ENCODE measurements at places on chromosomes 5 and 9.

- no peak for DNase-seq
These were observed 30.7 kb downstream of the CTNND2 start for GRCh38 chr5:11873587-11873986.

- no peak for DNase-seq
These were observed 457.0 kb downstream of the PDE4D start for GRCh38 chr5:59436364-59437148.

DNA sequence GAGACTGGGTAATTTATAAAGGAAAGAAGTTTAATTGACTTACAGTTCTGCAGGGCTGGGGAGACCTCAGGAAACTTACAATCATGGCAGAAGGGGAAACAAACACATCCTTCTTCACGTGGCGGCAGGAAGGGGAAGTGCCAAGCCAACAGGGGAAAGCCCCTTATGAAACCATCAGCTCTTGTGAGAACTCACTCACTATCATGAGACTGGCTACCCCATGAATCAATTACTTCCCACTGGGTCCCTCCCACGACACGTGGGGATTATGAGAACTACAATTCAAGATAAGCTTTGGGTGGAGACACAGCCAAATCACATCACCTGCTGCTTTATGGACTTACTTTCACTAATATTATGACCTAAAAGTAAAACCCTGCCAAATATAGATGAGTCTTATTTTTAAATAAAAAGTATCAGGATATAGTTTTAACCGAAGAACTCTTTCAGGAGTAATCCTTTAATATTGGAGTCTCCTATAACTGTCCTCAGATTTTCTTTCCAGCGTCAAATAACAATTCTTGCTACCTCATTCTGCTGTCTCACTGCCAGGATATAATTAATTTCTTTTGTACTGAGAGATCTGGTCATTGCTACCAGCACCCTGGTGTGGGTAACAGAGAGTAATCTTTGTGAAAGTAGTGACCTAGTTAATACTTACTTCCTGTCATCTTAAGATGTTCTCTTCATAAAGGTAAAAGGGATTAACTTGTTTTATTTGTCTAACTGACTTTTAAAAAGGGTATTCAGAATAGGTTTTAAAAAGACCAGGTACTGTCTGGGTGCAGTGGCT is 68.6 kb downstream of the NLN start:
- DNase-seq = no peak

DNA sequence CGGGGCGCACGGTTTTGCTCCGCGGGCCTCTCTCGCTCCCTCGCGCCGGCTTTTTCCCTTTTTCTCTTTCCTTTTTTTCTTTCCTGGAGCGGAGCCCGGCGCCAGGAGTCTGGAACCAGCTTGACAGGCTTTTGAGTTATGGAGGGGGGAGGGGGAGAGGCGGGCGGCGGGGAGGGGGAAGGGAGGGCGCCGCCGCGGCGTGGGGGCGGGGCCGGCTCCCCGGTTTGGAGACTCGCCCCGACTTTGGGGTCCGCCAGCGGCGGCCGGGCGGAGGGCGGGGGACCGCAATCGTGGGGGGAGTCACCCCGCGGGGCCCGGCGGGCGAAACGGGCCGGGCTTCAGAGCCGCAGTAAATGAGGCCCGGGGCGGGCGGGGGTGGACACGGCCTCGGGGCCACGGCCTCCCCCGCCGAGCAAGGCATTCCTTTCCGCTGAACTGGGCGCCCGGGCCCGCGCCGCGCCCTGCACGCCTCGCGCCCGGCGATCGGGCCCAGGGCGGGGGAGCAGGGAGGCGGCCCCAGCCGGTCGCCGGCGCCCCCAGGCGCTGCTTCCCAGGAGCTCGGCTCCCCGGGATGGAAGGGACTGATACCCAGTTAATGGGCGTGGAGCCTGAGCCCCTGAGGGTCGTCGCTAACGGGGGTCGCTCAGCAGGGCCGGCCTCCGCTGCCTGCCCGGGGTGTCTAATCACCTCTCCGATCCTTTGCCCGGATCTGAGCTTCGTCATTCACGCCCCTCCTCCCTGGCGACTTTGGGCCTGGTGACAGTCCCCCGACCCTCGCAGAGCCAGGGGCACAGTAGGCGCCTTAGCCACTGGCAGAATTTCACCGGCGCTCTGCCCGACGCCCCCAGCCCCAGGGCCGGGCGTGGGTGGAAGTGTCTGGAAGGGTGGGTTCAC is 138.1 kb downstream of the C9orf50 start:
- no peak for DNase-seq

GRCh38 chr9:98807814-98808195 is 335 bp downstream of the GALNT12 start:
- no peak for DNase-seq

- no peak for DNase-seq
These were observed 32.0 kb upstream of the ADAM19 start for GRCh38 chr5:157607371-157608161.

DNA sequence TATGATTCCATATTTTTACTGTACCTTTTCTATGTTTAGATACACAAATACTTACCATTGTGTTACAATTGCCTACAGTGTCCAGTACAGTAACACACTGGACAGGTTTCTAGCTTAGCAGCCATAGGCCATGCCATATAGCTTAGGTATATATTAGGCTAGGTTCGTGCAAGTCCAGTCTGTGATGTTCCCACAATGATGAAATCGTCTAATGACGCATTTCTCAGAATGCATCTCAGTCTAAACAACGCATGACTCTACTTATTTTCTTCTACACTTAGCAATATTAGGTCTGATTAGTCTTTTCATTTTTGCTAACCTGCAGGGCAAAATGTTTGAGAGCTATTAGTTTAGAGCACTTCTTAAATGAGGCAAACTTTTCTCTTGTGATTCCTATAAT is 22.7 kb downstream of the OR2S2 start:
- DNase-seq = no peak

GRCh38 chr9:130045725-130046450 is 2.9 kb upstream of the FNBP1 start:
- no peak for DNase-seq

DNA sequence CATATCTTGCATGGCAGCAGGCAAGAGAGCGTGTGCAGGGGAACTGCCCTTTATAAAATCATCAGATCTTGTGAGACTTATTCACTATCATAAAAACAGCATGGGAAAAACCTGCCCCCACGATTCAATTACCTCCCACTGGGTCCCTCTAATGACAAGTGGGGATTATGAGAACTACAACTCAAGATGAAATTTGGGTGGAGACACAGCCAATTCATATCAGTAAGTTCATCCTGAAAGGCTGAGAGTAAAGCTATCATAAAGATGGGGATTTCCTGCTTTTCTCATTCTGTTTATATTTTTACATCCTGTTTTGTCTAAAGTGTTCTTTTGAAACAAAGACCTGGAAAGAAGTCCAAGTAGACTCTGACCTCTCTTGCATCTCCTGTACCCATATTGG is 28.9 kb upstream of the IL33 start:
- DNase-seq = no peak

GRCh38 chr9:103999375-104000062 is 94.6 kb upstream of the SMC2 start:
- no peak for DNase-seq

DNA sequence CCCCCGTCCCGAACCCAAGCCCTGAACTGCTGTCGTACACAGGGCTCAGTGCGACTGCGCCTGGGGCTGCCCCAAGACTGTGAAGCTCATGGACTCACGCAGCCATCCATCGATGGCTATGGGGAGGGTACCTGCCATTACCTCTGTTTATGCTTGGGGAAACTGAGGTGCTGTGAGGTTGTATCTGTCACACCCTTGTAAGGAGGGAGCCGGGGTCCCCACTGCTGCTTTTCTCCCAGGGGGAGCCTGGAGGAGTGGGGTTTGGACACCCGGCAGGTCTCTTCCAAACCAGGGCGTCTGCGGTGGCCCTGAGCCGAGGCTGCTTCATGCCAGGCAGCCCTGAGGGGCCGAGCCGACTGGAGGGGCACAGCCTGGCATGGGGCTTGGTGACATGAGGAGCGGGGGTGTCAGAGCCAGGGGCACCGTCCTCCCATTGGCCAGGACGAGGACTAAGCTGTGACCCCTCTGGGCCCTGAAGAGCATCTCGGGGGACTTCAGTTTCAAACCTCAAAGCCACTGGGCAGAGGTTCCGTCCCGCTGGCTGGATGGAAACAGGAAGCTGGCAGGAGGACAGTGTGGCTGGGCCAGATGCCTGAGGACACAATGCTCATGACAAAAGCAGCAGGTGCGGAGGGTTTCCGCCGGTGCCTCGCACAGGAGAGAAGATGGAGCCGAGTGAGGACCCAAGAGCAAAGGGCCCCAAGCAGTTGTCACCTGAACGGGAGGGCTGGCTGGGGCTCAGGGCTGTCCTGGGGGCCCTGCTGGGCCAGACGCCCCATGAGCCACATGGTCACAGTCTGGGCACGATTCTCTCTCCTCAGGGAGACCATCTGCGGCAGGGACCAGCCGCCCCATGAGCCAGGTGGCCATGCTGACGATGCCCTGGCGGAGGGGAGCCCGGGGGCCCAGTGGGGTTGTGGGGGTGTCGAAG is 54.4 kb upstream of the EXOC3 start:
- no peak for DNase-seq

- DNase-seq = no peak
These were observed 170.0 kb downstream of the AUH start for GRCh38 chr9:91191411-91192380.

DNA sequence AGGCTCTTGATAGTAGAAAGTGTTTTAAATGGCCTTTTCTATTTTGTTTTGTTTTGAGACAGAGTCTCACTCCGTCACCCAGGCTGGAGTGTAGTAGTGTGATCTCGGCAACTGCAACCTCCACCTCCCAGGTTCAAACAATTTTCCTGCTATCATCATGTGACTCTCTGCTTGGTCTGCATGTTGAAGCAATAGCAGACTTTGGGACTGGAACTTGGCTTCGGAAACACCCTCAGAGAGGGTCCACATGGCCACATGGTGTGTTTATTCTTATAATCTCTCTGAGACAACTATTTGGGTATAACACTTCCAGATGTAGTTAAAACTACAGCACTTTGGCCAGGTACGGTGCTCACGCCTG is 10.9 kb downstream of the SLC1A1 start:
- DNase-seq = no peak

GRCh38 chr5:9456435-9457042 is 89.3 kb downstream of the SEMA5A start:
- DNase-seq = no peak

DNA sequence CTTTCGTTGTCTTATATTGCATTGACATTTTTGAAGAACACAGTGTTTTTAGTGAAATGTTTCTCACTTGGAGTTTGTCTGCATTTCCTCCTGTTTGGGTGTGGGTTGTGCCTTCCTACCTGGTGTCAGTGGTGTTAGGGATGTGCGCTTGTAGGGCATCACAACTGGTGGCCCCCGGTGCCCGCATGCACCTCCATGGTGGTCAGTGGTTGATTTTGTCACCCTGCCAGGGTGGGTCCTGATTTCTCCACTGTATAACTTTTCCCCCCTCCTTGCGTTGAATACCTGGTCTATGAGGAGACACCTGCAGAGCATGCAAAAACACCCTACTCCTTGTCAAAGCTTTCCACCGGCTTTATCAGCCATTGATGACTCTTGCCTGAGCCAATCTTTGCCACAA is 132.9 kb downstream of the BARX1 start:
- DNase-seq = no peak

DNA sequence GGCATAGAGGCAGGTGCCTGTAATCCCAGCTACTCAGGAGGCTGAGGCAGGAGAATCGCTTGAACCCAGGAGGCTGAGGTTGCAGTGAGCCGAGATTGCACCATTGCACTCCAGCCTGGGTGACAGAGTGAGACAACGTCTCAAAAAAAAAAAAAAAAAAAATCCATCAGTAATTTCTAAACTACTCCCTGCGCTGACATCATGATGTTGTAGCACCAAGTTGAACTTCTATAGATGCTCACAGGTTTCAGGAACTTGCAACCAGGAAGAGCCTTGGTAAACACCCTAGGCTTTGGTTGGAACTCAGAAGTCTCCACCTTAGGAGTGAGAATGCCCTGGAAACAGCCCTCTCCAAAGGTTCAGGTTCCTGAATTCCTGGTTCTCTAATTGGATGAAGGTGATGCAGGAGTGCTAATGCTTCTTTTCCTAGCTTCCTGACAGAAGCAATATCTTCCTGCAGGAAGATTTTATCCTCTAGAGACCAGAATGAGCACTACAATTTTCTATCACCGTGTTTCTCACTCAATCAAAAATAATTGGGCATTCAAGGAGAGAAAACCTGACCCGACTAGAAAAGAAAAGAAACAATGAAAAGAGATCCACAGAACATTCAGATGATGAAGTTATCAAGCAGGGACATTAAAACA is 469.6 kb downstream of the GADD45G start:
- DNase-seq = no peak

- DNase-seq = no peak
These were observed 283.3 kb upstream of the ANKRD55 start for GRCh38 chr5:56516441-56516840.

GRCh38 chr5:54063817-54064216 is 246.6 kb downstream of the ARL15 start:
- no peak for DNase-seq

DNA sequence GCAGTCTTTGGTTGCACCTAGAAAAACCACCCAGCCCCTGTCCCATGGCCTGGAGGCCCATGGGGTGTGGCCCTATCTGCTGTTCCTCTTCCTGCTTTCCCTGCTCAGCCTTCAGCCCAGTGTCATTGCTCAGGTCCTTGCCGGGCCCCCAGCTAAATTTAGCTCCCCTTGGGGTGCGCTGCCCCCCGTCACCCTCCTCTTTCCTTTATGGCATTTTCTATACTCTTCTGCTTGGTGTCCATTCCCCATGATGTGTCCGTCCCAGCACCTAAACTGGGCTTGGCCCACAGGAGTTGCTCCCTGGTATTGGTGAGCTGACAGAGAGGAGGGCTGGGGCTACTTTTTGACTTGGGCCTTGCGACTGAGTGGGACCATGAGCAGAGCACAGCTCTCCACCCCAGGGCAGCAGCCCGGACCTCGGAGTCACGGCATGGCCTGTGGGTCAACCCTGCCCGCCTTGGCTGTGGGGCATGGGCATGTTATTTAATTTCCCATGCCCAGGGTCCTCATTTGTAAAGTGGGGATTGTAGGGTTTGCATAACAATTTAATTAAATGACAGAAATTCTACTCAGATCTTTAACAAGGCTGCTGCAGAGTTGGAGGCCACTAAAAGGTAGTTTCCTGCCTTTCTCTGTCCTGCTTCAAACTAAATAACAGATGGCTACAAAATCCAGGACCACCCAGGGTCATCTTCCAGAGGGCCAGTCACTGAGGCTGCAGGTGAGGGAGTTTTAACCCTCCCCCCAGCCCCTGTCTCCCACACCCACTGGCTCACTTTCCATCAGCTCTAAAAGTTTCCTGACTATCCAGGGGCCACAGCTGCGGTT is 98.2 kb downstream of the DAP start:
- DNase-seq = no peak
